ENCODE measurements at places on chromosomes 11 and 22.
A peak's percentile ranks its signal among the peaks of the same experiment; 100 is the strongest.

GRCh38 chr11:1845561-1846452 is 7.0 kb downstream of the TNNI2 start:
- no peak for DNase-seq

DNA sequence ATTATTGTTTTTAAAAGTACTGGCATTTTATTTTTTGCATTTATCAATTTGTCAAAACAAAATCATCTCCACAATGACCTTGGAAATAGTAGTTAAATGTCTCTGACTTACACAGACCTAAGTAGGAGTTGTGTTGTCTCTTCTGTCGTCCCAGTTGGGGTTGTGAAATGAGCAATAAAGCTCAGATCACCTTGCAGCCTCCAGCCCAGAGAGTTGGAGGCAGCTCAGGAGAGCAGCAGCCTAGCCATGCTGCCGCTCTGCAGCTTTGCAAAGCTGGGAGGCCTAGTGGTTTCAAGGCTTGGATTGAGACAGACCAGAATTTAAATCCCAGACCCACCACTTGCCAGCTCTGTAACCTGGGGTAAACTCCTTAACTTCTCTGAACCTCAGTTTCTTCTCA is 65.2 kb upstream of the CRYBB3 start:
- DNase-seq = no peak

DNA sequence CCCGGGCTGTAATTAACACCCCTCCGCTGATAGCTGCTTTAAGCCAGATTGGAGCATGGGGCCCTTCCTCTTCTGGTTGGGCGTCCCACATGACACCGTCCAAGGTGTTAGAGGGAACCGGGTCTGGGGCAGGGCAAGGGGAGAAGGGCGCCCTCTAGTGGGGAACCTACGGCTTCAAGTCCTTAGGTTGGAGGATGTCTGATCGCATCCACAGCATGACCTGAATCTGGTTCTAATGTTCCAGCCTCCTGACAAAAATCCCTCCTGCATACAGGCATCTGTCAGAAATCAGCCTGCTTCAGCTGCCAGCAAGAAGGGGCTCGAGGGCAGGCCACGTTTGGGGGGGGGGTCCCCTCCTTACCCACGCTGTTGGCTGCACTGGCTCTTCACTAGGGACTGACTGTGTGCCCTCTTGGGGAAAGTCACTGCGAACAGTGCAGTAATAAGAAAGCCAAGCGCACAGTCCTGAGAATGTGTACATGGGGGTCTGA is 94.2 kb upstream of the TBCEL start:
- peak; percentile 15 for DNase-seq

DNA sequence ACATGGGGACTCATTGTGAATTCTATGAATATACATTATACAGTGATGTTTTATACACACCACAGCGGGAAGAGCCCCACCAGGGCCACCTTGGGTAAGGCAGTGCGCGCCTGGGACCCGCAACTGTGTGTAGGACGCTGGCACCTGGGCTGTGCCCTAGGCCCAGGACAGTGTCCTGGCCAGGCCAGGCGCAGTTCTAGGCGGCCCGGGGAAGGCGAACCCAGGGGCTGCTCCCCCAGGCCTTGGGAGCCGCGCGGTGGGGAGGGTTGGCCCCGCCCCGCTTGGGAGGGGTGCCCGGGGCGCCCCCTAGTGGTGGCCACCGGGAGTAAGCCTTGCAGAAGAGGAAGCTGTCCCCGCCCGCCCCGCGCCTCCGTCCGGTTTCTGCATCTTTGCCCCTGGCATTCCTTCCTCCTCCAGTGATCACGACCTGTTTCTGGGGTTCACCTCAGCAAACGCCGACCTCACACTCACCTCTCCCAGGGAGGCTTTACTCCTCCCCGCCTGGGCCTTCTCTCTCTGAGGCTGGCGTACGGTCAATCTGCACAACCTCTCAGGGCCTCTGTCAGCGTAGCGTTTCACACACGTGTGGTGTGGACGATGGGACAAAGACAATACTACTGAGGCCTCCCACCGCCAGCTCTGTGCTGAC is 9.5 kb upstream of the EHD1 start:
- DNase-seq = peak; percentile 78

- no peak for DNase-seq
Measured at GRCh38 chr22:17119481-17120202, 1.5 kb downstream of the TMEM121B start.

DNA sequence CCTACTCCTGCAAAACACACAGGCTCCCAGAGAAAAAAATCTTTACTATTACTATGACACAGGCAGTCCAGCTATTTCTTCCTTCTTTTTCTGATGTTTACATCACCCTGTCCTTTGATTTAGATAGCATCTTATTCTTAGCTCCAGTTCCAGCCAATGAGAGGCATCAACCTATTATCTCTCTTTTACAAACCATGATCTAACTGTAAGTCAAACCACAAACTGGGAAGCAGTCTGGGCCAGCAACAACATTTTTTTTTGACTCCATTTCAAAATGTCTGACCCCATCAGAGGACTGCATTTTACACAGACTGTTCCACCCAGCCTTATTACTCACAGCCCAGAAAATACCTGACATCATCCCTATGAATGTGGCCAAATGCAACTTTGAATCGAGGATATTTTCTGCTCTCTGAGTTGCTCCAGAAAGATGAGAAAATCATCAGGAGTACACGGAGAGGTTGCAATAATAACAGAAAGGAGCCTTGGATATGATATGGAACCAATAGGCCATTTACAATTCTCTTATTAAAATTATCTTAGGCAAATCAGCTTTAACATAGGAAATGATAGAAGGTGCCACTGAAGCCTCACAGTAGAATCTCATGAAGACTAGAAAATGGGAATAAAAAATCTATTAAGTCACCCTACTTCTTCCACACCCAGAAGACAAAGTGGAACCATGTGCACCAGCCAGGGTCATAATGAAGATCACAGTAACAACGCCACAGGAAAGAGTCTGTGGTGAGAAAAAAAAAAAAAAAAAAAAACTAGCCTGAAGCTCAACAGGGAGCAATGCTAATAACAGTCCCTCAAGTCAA is 21.2 kb downstream of the TBRG1 start:
- no peak for DNase-seq

- no peak for DNase-seq
Measured at GRCh38 chr11:133020372-133020714, 512.0 kb downstream of the OPCML start.

GRCh38 chr11:129209891-129210830 is 18.0 kb upstream of the ARHGAP32 start:
- no peak for DNase-seq

DNA sequence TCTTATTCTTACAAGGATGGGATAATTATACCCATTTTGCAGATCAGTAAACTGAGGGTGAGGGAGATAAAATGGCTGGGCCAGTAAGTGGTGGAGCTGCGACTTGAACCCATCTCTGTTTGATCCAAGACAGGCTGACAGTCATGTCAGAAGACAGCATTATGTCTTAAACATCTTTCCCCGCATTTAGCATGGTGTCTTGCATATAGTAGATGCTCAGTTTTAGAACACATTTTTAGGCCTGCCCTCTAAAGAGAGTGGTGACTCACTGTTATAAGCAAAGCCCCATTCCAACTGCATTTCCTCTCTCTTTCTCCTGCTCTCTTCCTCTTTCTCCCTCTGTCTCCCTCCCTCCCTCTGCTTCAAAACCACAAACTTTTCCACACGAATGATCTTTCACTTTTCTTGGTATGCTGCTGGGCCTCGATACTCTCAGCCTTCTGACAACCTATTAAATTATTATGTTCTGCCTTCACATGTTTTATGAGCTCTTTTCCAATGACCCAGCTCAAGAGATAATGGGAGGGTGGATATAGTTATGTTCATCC is 25.2 kb downstream of the CWC15 start:
- DNase-seq = no peak

- no peak for DNase-seq
Measured at GRCh38 chr11:1481483-1481825, 5.1 kb downstream of the MOB2 start.

GRCh38 chr11:36156161-36156816 is 132.9 kb downstream of the COMMD9 start:
- no peak for DNase-seq

GRCh38 chr11:126426106-126426505 is 70.6 kb downstream of the ST3GAL4 start:
- no peak for DNase-seq

DNA sequence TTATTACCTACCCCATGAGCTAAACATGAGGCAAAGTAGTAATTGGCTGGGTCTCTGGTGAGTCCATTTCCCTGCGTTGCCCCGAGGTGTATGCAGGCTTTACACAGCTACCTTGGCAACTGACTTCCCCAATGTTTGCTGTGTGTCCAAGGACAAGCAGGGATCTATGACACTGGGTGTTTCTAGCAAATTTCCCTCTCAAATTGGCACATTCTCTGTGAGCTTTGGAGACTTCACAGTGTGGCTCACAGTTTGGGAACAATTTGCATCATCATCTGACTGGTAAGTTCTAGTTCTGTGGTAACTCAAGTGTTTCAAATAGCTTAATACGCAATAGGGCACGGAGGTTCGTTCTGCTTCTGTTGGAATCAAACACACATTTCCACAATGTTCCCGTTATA is 12.5 kb downstream of the NNMT start:
- no peak for DNase-seq

GRCh38 chr11:40924915-40925314 is 534.5 kb downstream of the LRRC4C start:
- DNase-seq = no peak

- DNase-seq = no peak
Measured at GRCh38 chr11:75775056-75775455, 6.5 kb downstream of the DGAT2 start.

DNA sequence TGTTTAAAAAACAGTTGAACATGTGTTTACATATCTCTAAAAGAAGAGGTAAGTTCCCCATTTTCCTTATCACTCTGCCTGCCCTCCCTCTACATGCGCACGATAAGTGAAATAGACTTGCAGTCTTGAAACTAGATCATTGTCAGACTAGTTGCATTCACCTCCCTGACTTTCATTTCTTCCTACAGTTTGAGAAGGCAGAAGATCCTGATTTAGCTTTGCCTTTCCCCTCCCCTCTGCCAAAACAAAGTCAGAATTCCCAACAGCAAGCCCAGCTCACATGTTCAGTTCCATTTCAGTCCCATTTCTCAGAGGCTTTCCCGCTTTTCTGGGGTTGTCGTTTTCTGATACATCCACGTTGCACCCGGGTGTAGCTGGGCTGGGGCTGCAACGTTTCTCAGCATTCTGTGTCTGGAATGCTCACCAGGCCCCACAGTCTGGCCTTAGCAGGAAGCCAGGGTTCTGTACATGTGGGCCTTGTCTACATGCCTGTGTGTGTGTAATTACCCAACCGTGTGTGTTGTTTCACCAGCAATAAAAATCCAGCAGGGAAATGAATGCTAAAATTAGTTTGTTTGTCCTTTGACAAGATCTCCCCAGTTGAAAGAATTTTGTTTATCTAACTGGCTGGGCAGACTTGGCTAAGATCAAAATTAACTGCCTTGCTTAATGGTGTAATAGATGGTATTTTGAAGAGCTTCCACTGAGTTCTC is 179.2 kb downstream of the DBX1 start:
- no peak for DNase-seq

DNA sequence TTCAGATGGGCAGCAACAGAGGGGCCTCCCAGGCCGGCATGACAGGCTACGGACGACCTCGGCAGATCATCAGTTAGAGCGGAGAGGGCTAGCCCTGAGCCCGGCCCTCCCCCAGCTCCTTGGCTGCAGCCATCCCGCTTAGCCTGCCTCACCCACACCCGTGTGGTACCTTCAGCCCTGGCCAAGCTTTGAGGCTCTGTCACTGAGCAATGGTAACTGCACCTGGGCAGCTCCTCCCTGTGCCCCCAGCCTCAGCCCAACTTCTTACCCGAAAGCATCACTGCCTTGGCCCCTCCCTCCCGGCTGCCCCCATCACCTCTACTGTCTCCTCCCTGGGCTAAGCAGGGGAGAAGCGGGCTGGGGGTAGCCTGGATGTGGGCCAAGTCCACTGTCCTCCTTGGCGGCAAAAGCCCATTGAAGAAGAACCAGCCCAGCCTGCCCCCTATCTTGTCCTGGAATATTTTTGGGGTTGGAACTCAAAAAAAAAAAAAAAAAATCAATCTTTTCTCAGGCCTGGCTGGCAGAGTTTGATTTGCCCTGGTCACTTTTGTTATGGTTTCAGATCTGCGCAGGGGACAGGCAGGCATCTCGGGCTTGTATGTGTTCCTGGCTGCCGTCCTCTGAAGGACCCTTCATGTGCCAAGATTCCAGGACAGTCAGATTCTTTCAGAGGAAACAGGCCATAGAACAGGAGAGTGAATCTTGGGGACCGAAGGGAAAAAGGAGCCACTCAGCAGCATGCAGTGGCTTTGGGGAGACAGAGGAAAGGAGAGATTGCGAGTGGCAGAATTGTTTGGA is 5.3 kb downstream of the TAGLN start:
- DNase-seq = no peak

DNA sequence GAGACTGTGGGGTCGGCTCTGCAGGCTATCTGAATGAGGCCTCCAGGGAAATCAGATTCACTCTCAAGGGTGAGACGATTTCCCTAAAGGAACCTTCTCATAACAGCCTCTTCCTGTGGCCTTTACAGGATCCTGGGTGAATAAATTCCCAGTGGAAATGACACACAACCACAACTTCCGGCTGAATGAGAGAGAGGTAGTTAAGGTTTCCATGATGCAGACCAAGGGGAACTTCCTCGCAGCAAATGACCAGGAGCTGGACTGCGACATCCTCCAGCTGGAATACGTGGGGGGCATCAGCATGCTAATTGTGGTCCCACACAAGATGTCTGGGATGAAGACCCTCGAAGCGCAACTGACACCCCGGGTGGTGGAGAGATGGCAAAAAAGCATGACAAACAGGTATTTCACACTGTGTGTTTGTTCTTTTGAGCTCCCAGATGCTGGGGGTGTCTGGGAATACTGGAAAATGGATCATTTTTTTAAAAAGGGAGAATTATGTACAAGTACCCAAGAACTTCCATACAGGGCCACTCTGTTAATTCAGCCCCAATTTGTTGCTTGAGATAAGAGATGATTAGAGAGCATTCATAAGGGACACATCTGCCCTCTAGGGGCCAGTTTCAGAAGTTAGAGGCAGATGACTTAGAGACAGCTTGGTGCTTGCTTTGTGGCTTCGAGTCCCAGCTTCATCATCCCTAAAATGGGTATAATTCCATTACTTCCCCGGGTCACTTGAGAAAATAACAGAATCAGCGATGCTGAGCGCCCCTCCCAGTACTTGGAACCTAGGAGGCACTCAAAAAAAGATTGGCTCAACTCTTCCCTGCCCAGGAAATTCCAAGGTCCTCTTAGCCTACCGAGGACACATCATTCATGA is 10.2 kb downstream of the SERPIND1 start:
- DNase-seq = no peak
